Body of pancreas (tissue), 4 donors: ENCODE measurements at places on chromosomes 12 and 14. TPM values are rescaled to one million over a fixed set of nuclear protein-coding genes. Genes with fewer than 3 reads are reported as not detected.

JAG2 gene
- 13.5 TPM for total RNA-seq

INF2 gene
- 46.2 TPM for total RNA-seq

GOLT1B gene
- 18.5 TPM for total RNA-seq

ZNF10 gene
- 18.2 TPM for total RNA-seq

ASB2 gene
- total RNA-seq = 0.33 TPM

DNA sequence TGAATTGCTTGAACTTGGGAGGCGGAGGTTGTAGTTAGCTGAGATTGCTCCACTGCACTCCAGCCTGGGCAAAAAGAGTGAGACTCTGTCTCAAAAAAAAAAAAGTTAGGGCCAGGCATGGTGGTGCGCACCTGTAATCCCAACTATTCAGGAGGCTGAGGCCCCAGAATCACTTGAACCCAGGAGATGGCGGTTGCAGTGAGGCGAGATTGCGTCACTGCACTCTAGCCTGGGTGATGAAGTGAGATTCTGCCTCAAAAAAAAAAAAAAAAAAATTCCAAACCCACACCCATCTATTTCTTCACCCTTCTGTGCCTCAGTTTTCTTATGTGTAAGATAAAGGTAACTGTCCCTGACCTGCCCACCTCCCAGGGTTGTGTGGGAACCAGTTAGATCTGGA, 11.0 kb upstream of the MLXIP start:
- peaks cover 61% of the 10 kb centered on the region for H3K4me1 ChIP-seq
- peak overlapping the region; percentile 12 for H3K27ac ChIP-seq
- H3K27me3 ChIP-seq = no peaks in the 10 kb centered on the region
- no peak overlapping the region for H3K4me3 ChIP-seq
- H3K36me3 ChIP-seq = no peaks in the 10 kb centered on the region
- DNase-seq = no peak

- H3K4me1 ChIP-seq = peaks cover 44% of the 10 kb centered on the region
- no peaks in the 10 kb centered on the region for H3K27me3 ChIP-seq
- peak overlapping the region; percentile 95 for H3K27ac ChIP-seq
Observed at GRCh38 chr12:6532927-6533652, 1.2 kb upstream of the GAPDH start.

GRCh38 chr12:77352946-77353345, 287.6 kb upstream of the E2F7 start:
- DNase-seq = no peak
- H3K27ac ChIP-seq = no peak overlapping the region
- no peaks in the 10 kb centered on the region for H3K36me3 ChIP-seq
- no peaks in the 10 kb centered on the region for H3K27me3 ChIP-seq

DNA sequence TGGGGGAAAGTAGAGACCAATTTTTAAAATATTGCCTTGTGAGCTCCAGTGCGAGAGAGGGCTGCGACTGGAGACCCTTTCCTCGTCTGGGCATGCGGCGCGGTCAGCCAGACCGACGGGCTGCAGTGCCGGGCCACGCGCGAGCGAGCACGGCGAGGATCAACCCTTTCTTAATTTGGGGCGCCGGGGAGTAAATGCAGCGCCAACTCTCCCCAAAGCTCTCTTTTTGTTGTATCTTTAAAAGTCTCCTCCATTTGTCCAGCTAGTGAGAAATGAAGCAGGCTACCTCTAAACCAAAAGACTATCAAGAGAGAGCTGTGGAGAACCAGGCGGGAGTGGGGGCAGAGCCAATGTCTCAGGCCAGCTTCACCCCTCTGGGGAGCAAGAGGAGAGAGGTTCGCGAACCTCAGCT, 1.4 kb downstream of the SIX1 start:
- H3K4me1 ChIP-seq = peaks cover 48% of the 10 kb centered on the region
- no peaks in the 10 kb centered on the region for H3K36me3 ChIP-seq
- DNase-seq = no peak
- no peak overlapping the region for H3K4me3 ChIP-seq
- peaks cover 20% of the 10 kb centered on the region for H3K27me3 ChIP-seq

DNA sequence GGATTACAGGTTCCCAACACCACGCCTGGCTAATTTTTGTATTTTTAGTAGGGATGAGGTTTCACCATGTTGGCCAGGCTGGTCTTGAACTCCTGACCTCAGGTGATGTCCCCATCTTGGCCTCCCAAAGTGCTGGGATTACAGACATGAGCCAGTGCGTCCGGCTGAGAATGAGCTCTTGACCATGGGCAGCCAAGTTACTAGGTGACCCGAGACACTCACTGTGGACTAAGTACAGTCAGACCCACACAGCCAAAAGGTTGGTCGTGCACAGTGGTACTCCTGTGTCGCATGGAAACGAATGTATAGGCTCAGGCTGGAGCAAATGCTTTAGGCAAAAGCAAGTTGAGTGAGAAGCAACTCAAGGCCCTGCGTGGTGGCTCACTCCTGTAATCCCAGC, 21.0 kb downstream of the DLK1 start:
- H3K4me1 ChIP-seq = no peaks in the 10 kb centered on the region
- H3K27ac ChIP-seq = no peak overlapping the region
- H3K4me3 ChIP-seq = no peak overlapping the region
